Progenitor cell of endocrine pancreas (in vitro differentiated cells): ENCODE measurements at places on chromosomes 7 and 10. TPM values are rescaled to one million over a fixed set of nuclear protein-coding genes. Genes with fewer than 3 reads are reported as not detected.

DNA sequence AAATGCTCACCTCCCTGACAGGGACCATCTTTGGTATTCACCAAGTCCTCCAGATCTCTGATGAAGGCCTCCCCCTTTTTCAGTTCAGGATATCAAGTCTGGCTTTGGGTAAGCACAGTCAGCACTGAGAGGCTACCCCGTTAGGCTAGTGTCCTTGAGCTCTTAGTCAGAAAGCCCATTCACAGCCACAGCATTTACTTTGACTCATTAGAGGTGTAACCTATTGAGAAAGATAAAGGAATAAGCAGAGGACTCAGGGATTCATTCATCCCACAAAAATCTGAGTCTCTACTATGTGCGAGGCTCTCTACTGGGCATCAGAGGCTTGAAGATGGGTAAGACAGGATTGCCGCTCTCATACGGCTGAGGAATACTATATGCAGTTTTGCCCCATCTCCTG lies 14.0 kb upstream of the RAMP3 start:
- DNase-seq: no peak
- H3K36me3 ChIP-seq: no peaks in the 10 kb centered on the region
- H3K27me3 ChIP-seq: peaks cover 13% of the 10 kb centered on the region
- H3K4me1 ChIP-seq: no peaks in the 10 kb centered on the region

- H3K36me3 ChIP-seq: no peaks in the 10 kb centered on the region
- peak overlapping the region; percentile 31 for H3K27ac ChIP-seq
- no peaks in the 10 kb centered on the region for H3K27me3 ChIP-seq
- H3K4me3 ChIP-seq: no peak overlapping the region
These were observed 240.8 kb downstream of the ELFN1 start for GRCh38 chr7:1910827-1911226.

DNA sequence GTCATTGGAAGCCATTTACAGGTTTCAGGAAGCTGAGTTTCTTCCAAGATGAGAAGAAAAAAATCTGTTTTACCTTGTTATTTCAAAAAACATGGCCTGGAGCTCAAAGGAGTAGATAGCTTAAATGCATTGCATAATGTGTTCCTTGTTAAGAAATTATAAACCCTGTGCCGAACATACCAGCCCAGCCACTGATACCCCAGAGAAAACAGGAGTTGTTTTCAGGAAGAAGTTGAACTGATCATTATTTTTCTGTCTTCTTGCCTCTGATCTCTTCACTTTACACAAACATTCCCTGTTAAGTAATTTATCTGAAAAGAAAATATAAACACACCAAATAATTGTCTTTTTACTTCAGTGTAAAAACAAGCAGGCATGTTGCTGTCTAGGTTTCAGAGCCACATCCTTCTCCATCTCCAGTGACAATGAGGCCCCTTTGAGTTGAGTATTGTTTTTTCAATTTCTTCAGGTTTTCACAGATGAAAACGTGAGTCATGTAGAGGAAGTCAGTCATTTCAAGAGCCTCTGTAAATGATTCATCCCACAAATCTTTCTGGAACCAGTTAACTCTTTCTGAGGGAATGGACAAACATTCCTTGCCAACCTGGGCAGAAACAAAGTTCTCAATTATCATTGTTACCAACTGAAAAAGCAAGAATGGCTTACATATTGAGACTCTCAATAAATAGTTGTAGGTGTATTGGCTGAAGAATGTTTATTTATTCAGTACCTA lies 244.2 kb downstream of the IPMK start:
- no peak overlapping the region for H3K4me3 ChIP-seq
- H3K4me1 ChIP-seq: peaks cover 9% of the 10 kb centered on the region
- peaks cover 2% of the 10 kb centered on the region for H3K36me3 ChIP-seq

Gene DPYSL4
- 54.6 and 55.9 TPM in 2 replicates for total RNA-seq

Gene ARHGAP22
- 3.8 and 4.7 TPM in 2 replicates for total RNA-seq

Gene NAT16
- not detected in 2 replicates for total RNA-seq

Gene ZRANB1
- total RNA-seq: 27.5 and 31.1 TPM in 2 replicates

Gene POM121L12
- not detected in 2 replicates for total RNA-seq
